ENCODE measurements at places on chromosomes 16 and 17.
A peak's percentile ranks its signal among the peaks of the same experiment; 100 is the strongest.

GRCh38 chr16:81429045-81429521, 15.5 kb upstream of the CMIP start:
- ATAC-seq = no peak

- ATAC-seq = no peak
Measured at GRCh38 chr16:78745108-78746019, 645.9 kb downstream of the WWOX start.

GRCh38 chr17:59361386-59361785, 29.9 kb downstream of the YPEL2 start:
- ATAC-seq = peak; percentile 67

DNA sequence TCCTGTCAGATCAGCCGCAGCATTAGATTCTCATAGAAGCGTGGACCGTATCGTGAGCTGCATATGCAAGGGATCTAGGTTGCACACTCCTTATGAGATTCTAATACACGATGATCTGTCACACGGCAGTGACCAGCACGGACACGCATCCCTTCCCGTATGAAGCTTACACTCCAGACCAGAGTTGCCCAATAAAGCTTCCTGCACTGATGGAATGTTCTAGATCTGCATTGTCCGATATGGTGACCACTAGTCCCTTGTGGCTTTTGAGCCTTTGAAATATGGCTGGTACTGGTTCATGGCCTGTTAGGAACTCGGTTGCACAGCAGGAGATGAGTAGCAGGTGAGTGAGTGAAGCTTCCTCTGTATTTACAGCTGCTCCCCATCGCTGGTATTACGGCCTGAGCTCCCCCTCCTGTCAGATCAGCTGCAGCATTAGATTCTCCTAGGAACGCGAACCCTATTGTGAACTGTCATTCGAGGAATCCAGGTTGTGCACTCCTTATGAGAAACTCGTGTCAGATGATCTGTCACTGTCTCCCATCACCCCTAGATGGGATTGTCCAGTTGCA, 49.8 kb upstream of the ZCCHC14 start:
- no peak for ATAC-seq

DNA sequence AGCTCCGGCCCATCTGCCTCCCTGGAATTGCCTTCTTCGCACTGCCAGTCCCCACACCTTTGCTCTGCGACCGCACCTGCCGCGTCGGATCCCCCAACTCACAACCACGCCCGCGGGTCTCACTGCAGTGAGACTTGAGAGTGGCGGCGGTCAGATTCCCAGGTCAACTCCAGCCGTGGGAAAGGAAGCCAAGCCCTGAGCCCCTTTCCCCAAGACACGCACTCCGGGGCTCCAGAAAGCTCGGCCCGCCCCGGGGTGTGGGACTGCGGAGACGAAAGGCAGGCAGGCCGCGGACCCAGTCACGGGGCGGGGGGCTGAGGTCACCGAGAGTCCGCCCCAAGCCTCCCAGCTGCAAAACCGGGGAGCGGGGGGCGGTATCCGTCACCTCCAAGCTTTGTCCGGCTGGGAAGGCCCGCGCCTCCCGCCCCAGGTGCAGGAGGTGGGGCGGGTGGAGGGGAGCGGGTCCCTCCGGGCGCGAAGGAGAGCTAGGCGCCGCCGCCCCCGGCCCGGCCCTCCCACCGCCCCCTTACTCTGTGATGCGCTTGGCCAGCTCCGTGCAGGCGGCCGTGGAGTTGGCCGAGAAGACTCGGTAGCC, 615 bp downstream of the PRPSAP1 start:
- peak; percentile 22 for ATAC-seq

DNA sequence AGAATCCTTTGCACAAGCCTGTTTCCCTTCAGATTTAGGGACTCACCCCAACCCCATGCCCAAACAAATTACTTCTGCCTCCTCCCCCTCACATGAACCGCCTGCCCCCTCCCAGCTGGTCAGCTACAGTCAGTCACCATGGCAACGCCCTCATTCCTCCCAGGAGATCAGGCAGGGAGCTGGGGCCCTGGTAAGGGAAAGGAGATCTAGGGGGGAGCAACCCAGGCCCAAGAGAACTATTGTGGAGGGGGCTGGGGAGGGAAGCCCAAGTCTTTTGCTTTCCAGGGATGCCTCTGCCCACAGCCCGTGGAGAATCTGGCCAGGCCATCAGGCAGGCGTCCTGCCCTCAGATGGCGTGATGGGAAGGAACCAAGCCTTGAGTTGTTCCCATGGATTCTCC, 2.8 kb downstream of the FAM171A2 start:
- no peak for ATAC-seq

DNA sequence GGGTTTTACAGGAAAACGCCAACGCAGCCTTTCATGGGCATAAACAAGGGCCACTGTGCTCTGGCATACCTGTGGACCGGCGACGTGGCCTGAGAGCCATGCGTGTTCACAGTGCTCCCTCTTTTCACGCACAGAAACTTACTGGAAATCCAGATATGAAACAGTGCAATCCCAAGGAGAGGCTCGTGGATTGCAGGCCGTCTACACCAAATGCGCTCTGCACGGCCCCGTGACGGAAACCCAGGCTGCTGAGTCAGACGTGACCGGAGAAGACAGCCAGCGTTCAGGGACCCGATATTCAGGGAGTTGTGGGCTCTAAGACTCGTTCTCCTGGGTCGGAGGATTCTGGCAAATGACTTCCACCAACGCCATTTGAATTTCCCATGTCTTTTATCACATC, 129.2 kb downstream of the FOXL1 start:
- ATAC-seq = no peak

- ATAC-seq = peak; percentile 93
Measured at GRCh38 chr16:56425439-56425832, at the start of gene AMFR. TSS of gene AMFR (minus strand) at chr16:56425545. CDS start at chr16:56425327, 218 bp downstream.

DNA sequence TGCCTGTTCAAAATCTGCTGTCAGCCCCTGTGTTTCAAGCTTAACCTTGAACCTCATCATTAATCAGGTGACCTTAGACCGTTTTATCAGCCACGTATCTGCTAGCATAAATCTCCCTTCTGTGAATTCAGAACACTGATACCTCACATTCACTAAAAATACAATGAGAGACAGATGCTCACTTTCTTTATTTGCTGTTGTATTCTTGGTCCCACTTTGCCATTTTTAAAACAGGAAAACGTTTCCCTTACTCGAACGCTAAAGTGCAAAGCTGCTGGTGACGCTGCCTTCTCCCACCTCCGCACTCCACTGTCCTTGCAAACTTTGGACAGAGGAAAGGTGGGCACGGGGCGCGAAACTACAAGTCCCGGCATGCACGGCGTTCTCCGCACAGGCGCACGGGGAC, 220 bp upstream of the ARHGAP44 start:
- no peak for ATAC-seq

GRCh38 chr17:40361925-40362695, 2.4 kb downstream of the GJD3 start:
- peak; percentile 4 for ATAC-seq

GRCh38 chr16:12900599-12901203, 697 bp upstream of the SHISA9 start:
- ATAC-seq = no peak

DNA sequence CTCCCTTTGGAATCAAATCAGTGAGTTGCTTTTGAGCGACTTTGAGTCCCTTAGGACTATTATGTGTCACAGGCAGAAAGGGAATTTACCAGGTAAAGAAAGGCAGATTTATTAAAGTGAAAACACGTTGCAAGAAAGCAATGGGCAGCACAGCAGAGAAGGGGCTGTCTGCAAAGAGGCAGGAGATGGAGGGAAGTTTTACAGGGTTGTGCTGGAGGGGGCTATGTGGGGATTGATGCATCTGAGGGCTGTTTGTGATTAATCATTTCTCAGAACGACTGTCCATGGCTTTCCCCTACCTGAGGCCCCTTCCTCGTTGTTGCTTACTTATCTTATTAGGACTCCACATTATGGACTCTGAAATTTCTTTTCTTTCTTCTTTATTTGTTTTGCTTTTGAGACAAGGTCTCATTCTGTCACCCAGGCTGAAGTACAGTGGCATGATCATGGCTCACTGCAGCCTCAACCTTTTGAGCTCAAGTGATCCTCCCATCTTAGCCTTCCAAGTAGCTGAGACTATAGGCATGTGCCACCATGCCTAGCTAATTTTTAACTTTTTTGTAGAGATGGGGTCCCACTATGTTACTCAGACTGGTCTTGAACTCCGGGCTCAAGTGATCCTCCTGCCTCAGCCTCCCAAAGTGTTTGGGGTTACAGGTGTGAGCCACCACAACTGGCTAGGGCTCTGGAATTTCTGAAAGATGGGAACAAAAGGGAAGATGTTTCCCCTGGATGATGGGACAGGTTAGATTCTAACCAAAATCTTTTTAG, 5.5 kb downstream of the WWP2 start:
- ATAC-seq = peak; percentile 33

- ATAC-seq = peak; percentile 5
Measured at GRCh38 chr16:87764600-87765472, 950 bp downstream of the KLHDC4 start.

- ATAC-seq = peak; percentile 79
Measured at GRCh38 chr17:77375917-77376651, 235.3 kb downstream of the SEC14L1 start.

- no peak for ATAC-seq
Measured at GRCh38 chr17:66795486-66795885, 39.4 kb upstream of the CACNG5 start.

GRCh38 chr17:12911239-12911638, 106.6 kb downstream of the ELAC2 start:
- no peak for ATAC-seq

DNA sequence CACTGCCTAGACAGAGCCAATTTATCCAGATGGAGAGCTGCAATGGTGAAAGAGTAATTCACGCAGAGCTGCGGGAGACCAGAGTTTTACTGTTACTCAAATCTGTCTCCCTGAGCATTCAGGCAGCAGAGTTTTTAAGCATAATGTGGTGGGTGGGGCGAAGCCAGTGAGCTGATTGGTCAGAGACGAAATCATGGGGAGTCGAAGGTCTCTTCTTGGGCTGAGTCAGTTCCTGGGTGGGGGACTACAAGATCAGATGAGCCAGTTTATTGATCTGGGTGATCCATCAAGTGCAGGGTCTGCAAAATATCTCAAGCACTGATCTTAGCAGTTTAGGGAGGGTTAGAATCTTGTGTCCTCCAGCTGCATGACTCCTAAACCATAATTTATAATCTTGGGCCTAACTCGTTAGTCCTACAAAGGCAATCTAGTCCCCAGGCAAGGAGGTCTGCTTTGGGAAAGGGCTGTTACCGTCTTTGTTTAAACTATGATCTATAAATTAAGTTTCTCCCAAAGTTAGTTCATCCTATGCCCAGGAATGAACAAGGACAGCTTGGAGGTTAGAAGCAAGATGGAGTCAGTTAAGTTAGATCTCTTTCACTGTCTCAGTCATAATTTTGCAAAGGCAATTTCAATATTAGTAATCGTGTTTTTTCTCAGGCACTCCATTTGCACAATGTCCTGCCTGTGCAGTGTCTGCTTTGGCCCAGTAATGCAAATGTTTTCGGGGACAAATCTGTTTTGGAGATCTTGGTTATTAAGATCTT, 27.0 kb downstream of the PIGL start:
- peak; percentile 84 for ATAC-seq

DNA sequence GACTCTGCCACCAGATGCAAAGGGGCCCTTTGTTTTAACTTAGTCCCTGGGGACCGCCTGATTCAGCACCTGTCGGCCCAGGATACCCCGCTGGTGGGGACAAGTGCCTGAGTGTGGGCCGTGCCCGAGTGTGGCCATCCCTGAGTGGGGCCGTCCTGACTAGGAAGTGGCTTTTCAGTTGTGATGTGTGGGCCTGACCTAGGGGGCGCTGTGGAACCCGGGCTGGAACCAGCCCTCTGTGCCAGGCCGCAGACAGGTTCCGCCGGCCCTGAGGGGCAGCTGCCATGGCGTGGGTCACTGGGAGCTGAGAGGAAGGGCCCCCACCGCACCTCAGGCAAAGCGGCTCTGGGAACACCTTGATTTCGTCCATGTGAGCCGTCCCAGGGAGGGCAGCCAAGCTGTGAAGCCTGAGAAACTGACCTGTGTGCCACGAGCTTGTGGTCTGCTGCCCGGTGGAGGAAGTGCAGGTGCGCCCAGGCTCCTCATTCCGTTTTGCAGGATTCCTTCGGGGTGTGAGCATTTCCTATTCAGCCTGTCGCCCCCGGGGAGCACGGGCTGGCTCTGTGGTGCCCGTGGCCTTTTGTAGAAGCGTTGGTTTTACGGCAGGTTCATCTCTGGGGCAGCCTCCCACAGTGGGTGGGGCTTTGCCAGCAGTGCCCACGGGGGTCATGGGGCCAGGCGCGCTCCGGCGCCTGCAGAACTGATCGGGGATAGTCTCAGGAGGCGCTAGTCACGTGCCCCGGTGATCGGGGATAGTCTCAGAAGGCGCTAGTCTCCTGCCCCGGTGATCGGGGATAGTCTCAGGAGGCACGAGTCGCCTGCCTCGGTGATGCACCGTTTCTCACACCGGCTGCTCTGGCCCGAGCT, 5.3 kb downstream of the RPL13 start:
- ATAC-seq = peak; percentile 34

GRCh38 chr17:8935191-8935590, 30.3 kb downstream of the PIK3R5 start:
- ATAC-seq = peak; percentile 85

DNA sequence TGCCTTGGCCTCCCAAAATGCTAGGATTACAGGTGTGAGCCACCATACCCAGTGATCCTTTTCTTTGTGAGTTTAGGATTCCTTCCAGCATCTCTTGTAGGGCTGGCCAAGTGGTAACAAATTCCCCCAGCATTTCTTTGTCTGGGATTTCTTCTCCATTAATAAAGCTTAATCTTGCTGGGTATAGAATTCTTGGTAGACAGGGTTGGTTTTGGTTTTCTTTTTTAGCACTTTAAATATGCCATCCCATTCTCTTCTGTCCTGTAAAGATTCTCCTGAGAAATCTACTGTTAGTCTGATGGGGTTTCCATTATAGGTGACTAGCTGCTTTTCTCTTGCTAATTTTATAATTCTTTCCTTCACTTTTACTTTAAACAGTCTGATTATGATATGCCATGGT, 173.0 kb upstream of the TOM1L1 start:
- no peak for ATAC-seq

- ATAC-seq = no peak
Measured at GRCh38 chr16:70657956-70658355, 11.6 kb downstream of the IL34 start.

GRCh38 chr16:87850009-87851006, 19.0 kb downstream of the SLC7A5 start:
- peak; percentile 51 for ATAC-seq

DNA sequence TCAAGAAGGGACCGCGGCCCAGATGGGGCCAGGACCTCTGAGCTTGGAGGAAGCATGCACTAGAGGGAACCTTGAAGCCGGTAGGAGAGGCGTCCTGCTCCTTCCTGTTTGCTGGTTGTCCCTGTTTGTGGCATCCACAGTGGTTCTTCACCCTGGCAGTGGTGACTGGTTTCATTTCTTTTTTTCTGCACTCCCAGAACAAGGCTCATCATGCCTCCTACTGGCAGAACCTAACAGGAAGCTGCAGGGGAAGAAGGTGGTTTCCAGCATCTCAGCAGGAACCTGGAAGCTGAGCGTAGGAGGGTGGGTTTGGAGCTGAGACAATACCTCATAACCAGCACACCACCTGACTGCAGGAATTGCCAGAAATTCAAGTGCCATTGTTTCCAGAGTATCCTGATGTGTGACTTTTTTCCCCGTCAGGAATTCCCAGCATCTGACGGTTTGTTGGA, 5.8 kb downstream of the TMEM231 start:
- ATAC-seq = peak; percentile 79

GRCh38 chr16:66378741-66379570, 12.5 kb downstream of the CDH5 start:
- ATAC-seq = no peak

Measured in activated T-helper 17 cell treated with anti-CD3 and anti-CD28 coated beads, Interleukin-2, amount 50 U/mL, for 72 hours (primary cell).